PC-9 (cell line): ENCODE measurements at places on chromosomes 7 and 10. TPM values are rescaled to one million over a fixed set of nuclear protein-coding genes. Genes with fewer than 3 reads are reported as not detected.

DNA sequence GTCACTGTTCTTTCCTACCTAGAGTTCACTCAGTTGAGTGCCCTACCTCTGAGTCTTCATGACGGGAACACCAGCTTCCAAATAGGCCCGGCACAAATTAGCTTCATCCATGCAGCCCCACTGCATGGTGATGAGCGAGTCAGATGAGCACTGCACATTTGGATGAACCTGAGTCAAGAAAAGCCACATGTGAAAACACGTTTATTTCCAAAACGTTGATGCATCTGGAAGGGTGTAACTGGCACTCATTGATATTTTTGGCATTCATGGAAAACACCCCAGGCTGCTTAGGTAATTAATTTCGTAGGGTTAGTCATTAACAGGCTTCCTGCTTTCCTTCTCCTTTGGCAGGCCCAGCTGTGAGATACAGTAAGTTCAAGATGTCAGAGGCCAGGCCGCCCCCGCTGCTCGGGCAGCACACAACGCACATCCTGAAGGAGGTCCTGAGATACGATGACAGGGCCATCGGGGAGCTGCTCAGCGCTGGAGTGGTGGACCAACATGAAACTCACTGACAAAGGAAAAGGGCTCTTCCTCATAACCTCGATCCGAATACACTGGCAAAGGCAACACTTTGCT, 725.2 kb downstream of the SUGCT start:
- no peak for DNase-seq

Gene ATP5MK
- total RNA-seq: 198 and 230 TPM in 2 replicates

DNA sequence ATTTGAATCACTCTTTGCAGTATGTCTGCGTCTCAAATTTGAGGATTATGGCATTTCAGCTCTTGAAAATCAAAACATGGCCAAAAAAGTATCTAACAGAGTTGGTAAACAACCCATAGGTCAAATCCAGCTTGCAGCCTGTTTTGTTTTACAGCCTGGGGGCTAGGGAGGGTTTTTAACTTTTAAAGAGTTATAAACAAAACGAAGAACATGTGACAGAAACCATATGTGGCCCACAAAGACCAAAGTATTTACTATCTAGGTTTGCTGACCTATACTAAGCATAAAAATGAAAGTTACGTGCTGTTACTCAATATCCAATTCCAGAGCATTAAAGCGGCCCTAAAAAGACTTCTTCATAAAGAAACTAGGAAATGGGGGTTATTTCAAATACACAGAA, 55.5 kb upstream of the STARD3NL start:
- no peak for DNase-seq

- no peak for DNase-seq
Observed at GRCh38 chr10:7480742-7481367, 70.0 kb upstream of the SFMBT2 start.

GRCh38 chr10:78829565-78829964, 239.2 kb upstream of the ZMIZ1 start:
- DNase-seq: no peak

Gene FAM237B
- total RNA-seq: not detected in 2 replicates

DNA sequence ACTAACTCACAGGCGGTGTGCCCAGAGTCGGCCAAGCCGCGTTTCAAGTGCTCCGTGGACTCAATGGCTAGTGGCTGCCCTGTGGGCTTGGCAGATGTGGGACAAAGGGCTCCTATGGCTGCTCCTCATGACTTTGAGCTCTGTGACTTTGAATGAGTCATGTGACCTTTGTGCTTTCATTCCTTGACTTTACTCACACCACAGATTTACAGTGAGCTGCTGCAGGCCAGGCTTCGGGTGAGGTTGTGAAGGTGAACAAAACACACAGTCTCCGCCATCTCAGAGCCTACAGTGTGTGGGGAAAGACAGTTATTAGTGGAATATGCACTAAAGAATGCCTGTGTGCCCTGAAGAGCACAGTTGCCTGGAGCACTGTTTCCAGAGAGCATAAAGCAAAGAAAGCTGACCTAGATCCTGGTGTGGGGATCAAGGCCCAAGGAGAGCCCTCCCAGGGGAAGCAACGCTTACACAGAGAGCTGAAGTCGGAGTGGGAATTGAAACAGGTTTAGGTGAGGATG, 29.7 kb upstream of the PLEKHA1 start:
- peak; percentile 52 for DNase-seq

Gene NXPH1
- total RNA-seq: not detected in 2 replicates

Gene EPO
- total RNA-seq: 0.30 and 0.44 TPM in 2 replicates

GRCh38 chr10:22043327-22043633, 39.8 kb upstream of the DNAJC1 start:
- no peak for DNase-seq

Gene UCMA
- total RNA-seq: not detected in 2 replicates

GRCh38 chr10:101189461-101190401, 39.5 kb downstream of the LBX1 start:
- no peak for DNase-seq

Gene STEAP2
- 10.1 and 10.4 TPM in 2 replicates for total RNA-seq

GRCh38 chr10:63156236-63156635, 23.1 kb downstream of the NRBF2 start:
- no peak for DNase-seq

Gene CCDC6
- total RNA-seq: 66.2 and 91.9 TPM in 2 replicates

Gene FOXL3
- not detected in 2 replicates for total RNA-seq

Gene CYP3A7
- not detected in 2 replicates for total RNA-seq

DNA sequence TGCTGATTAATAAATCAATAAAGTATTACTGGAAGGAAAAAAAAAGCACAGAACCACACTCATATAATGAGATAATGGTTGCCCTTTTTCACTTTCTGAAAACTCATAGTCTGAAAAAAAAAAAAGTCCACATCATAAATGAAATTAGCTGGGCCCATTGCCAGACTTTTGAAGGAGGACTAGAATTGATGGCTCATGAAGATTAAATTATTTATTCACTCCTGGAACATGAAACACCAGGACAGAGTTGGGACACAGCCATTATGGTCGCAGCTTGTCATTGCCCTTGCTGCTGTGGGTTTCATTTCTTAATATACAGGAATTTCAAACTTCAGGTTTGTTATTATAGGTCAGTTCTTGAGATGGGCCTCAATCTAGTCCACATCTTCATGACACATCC, 91.9 kb downstream of the CNTNAP2 start:
- DNase-seq: no peak

DNA sequence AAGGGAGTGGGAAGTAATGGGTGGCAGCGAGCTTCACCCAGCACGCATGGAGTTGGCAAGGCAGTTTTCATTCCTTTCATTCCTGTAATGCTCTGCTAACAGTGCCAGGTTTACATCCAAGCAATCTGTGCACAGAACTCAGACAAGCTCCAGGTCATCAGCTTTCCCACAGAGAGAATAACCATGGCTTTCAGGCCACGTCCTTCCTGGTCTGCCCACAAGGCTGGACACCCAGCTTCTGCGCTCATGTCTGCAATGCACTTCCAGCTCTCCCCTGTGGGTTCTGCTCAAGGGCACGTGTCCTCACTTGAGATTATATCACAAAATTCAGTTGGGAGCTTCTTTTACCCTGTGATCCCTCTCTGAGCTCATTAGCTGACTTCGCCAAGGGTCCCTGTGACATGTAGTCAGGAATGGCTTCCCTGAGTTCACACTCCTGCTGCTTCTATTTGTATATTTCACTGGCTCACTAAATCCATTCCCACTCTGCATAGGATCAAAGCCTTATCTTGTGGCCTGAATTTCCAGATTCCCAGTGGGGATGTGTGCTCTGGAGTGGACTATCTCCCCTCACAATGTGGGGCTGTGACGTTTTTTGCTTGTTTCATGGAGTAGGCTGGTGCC, 18.6 kb downstream of the AKR1C2 start:
- DNase-seq: peak; percentile 57

- DNase-seq: no peak
Observed at GRCh38 chr7:40720416-40720815, 585.6 kb downstream of the SUGCT start.

DNA sequence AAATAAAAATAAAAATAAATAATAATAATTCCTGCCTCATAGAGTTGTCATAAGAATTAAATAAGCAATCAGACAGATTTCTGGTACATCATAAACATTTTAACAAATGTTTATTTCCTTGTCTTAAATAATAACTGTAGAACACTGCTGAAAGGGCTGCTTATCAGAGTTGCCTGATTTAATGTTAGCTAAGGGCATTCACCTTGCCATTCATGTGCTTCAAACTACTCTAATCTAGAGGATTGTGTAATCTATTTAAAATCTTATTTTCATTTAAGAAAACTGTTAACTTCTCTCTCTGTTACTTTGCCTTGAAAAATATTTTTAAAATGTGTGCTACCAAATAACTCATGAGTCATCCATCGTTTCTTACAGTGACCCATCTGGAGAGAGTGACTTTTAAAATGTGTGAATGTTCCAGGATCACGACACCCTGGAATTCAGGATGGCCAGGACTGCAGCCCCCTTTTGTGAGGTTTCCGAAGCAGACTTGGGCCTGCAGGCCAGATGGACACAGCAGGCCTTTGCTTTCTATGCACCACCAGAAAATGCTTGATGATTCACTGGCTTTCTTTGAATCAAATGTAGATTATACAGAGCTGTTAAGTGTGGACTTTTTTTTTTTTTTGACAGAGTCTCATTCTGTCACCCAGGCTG, 109.1 kb upstream of the TNS3 start:
- DNase-seq: peak; percentile 65

DNA sequence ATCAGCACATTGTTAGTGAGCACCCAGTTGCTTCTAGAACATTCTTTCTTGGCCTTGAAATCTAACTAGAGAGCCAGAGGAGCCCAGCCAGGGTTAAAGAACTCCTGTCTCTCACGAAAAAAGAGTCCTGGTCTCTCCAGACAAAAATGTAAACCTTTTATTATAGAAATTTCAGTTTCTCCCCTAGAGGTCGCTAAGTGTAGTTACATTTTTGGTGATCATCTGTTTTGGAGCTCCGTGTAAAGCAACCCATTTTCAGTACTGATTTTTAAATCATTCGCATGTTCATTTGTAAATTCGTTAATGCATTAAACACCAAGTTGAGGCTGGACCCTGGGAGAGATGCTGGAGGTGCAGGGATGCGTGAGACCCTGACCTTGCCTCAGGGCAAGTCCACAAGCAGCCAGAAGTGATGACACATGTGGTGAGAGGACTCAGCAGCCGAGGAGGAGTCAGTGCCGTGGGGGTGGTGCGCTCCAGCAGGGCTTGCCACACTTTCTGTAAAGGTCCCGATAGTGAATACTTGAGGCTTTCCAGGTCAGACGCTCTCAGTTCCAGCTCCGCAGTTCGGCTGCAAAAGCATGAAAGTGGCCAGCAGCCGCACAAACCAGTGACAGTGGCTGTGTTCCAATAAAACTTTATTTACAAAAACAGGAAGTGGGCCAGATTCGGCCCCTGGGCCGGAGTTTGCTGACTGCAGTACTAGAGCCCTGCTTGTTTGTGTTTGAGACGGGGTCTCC, 578.6 kb upstream of the FOXK1 start:
- no peak for DNase-seq

Gene MSMB
- total RNA-seq: not detected in 2 replicates

DNA sequence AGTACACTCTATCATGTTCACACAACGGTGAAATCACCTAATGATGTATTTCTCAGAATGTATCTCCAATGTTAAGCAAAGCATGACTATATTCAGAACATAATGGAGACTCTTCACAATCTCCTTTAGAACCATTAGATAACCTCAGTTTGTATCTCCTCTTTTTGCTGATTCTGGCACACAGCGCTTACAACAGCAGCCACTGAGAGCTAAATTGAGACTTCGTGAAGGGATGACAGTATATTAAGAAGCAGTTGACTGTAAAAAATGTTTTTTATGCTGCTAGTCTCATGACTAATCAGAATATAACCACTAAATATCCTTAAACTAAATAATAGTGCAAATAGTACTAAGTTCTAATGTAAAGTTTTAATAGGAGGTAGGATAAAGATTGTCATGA, 46.9 kb downstream of the KMT2E start:
- no peak for DNase-seq

DNA sequence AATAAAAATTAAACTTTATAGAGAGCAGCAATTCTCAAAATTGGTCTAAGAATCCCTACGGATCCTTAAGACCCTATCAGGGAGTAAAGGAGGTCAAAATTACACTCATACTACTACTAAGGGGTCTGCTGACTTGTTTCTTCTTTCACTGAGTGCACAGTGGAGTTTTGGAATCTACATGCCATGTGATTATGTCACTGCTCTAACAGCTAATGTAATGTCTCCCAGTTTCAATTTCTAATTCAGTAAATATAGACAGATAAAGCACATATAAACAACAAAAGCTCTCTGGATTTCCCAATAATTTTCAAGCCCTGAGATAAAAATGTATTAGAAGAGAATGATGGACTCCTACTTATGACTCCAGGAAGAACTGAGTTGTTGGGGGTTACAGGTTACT, 74.6 kb downstream of the WAPL start:
- DNase-seq: no peak

DNA sequence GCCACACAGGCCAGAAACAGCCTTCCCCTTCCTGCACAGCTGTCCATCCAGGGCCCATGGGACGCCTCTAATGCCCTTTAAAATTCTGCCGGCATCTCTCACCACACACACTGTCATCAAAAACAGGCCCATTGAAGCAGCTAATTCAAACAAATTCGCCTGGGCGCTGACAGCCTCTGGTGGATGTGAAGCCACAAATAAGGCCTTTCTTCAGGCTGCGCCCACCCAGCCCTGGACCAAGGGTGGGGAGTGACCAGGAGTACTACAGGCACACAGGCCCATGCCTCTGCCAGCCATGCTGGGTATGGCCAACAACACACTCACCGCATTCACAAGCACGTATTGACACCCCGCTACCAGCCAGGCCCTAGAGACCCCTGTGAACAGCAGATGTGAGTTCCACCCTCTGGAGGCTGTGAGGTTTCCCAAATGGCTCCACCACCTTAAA, 54.6 kb downstream of the SLIT1 start:
- DNase-seq: no peak

GRCh38 chr7:47150497-47151260, 431.2 kb downstream of the TNS3 start:
- DNase-seq: no peak

- no peak for DNase-seq
Observed at GRCh38 chr7:12870219-12870618, 182.8 kb downstream of the ARL4A start.

GRCh38 chr7:102244601-102245000, 42.1 kb upstream of the SH2B2 start:
- peak; percentile 60 for DNase-seq

- DNase-seq: no peak
Observed at GRCh38 chr10:22693371-22693784, 21.0 kb downstream of the PIP4K2A start.

DNA sequence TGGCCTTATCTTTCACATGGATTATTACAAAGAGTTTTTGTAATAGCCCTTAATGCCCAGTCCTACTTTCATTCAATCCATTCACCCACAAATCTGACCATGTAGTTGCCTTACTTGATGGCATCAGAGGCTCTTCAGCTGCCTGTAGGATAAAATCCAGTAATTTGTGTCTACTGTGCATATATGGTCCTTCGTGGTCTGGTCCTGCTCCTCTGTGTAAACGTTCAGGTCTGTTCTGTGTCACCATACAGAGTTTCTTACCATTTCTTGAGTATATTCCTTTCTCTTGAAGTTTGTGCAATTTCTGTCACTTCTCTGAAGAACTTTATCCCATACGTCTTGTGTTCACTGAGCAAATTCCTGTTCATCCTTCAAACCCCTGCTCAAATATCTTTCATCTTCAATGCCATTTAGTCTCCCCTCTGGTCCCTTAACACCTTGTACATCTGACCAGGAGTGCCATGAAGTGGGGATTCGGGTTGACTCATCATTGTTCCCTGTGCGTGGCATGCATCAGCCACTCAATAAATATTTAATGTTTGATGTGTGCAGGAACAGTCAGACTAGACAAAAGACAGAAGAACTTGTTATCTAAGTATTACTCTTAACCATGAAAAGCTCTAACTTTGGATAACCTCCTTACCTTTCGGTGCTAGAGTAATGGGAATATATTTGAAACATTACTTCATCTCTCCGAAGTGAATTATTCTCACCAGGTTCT, 98.6 kb upstream of the RPA3 start:
- DNase-seq: no peak
